Activated T-helper 1 cell treated with anti-CD3 and anti-CD28 coated beads, Interleukin-2, amount 50 U/mL, for 16 hours (primary cell): ENCODE measurements at places on chromosomes 6 and 20.
A peak's percentile ranks its signal among the peaks of the same experiment; 100 is the strongest.

GRCh38 chr6:15969236-15969778 lies 159.6 kb upstream of the MYLIP start:
- no peak for DNase-seq

- DNase-seq = no peak
Observed at GRCh38 chr6:153150752-153151440, 19.8 kb upstream of the RGS17 start.

GRCh38 chr6:107120404-107120803 lies 5.1 kb upstream of the BEND3 start:
- no peak for DNase-seq

- no peak for DNase-seq
Observed at GRCh38 chr6:100100776-100101175, 106.8 kb upstream of the MCHR2 start.

GRCh38 chr20:50957276-50957675 lies 1.1 kb downstream of the DPM1 start:
- no peak for DNase-seq

DNA sequence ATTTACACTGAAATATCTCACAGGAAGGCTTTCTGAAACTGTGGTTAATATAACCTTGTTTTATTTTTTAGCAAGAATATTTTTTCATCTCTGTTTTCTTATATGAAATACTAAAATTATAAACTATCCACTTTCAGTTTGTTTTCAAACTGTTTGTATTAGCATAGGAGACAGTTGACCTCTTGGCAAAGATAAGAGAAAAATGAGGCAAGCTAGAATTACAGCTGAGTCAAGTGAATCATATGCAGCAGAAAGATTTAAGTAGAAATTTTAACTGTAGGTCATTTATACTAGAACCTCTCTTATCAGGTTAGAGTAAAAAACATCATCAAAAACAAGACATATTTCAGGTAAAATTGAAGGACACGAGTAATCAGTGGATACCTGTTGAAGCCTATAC lies 792.6 kb downstream of the PHF3 start:
- DNase-seq = no peak

DNA sequence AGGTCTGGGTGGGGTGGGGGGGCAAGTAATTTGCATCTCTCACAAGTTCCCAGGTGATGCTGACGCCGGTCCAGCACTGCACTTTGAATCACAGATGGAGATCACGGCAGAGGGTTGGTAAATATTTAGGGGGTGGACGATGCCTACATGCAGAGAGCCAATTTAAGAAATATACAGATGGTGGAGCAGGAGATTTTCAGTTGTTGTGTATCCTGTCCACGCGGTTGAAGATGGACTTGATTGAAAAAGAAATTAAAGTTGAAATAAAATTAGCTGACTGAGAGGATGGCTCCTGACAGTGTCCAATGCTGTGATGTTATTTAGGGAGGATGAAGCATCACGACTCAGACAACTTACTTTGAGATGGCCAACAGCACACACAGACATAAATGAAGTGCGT lies 74.6 kb downstream of the PHACTR3 start:
- no peak for DNase-seq

- DNase-seq = no peak
Observed at GRCh38 chr6:157092736-157093135, 230.6 kb downstream of the TMEM242 start.

- DNase-seq = no peak
Observed at GRCh38 chr6:35237476-35237875, 22.1 kb upstream of the ZNF76 start.

DNA sequence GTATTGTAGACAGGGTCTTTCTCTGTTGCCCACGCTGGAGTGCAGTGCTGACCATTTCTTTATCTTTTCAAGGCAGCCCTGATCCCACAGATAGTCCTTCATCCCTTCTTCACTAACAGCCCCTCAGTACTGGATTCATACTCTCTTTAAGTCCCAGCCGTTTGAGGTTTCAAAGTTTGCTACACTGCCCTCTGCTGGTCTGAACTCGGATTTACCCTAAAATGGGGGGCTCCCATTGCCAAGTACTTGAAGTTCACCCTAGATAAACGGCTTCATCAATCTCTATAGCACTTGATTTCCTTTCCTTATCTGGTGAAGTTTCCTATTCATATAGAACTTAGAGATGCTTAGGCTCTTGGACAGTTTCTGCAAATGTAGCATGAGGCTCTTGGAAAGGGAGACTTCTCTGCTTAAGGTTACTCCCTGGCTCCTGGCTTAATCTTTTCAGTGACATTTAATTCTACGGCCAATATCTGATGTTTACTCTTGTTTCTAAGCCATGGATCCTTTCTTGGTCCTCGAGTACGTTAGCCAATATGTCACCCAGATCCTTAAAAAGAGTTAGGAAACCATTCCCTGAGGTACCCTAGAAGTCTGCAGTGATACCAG lies 21.4 kb upstream of the PREP start:
- DNase-seq = peak; percentile 28

- DNase-seq = no peak
Observed at GRCh38 chr20:62805711-62806382, 1.2 kb downstream of the OGFR start.

- no peak for DNase-seq
Observed at GRCh38 chr6:75422024-75422639, 71.5 kb downstream of the FILIP1 start.

DNA sequence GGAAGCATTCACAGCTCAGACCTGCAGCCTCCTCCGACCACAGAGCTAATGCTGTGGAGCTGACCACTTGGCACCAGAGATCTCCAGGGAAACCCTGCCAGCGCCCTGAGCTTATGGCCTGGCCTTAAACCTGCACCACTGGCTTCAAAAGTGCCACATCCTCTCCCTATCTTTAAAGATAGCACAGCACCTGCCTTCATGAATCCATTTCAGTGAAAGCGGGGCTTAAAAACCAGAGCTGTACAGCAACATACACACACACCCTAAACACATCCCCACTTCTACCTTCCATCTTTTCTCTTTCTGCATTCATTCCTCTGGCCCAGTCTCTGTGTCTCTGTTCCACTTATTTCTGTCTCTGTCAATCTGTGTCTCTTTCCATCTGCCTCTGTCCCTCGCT lies 59.8 kb upstream of the CCDC167 start:
- DNase-seq = no peak

- DNase-seq = no peak
Observed at GRCh38 chr20:23011008-23011721, 23.9 kb upstream of the SSTR4 start.

GRCh38 chr6:42296614-42297013 lies 79.0 kb upstream of the MRPS10 start:
- DNase-seq = no peak

DNA sequence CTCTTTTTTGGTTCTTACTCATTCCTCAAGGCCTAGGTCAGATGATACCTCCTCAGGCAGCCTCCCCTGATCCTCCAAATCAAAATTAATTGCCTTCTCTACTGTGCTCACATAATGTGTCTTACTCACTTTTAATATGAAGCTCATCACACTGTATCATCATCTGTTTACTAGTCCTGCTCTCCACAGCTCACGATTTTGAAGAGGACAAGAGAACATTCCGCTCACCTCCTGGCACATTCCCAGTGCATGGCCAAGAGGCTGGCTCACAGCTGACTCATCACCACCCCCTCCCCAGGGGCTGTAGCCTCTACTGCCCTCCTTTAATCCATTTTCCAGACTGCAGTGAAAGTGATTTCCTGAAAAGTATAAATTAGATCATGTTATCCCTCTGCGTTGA lies 133.1 kb downstream of the ALDH8A1 start:
- no peak for DNase-seq

DNA sequence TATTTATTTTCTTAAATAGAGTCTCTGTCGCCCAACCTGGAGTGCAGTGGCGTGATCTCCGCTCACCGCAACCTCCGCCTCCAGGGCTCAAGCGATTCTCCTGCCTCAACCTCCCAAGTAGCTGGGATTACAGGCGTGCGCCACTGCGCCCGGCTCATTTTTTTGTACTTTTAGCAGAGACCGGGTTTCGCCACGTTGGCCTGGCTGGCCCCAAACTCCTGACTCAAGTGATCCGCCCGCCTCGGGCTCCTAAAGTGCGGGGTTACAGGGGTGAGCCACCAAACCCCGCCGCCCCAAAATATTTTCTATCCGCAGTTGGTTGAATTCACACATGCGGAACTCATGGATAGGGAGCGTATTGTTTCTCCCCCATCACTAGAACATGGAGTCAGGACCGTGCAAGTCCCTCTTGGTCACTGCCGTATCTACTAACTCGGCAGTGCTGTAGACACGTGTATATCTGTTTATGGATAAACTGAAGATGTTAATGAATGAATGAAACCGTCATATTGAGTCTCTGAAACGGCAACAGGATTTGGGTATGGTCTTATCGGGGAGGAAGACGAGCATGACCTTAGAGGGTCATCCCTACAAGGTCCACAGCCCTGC lies 904 bp downstream of the MKKS start:
- DNase-seq = no peak

DNA sequence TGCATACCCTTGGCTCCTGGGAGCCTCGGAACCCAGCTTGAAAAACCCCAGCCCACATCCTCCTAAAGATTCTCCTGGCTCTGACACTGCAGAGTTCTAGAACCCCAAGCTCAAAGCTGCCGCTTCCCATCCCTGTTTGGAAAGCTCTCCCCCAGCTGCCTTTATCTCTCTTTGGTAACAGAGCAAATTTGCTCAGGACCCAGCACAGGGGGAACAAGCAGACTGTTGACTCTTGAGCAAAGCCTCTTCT lies 38.9 kb downstream of the HNF4A start:
- no peak for DNase-seq

GRCh38 chr20:59777814-59778575 lies 155.4 kb downstream of the SYCP2 start:
- no peak for DNase-seq

DNA sequence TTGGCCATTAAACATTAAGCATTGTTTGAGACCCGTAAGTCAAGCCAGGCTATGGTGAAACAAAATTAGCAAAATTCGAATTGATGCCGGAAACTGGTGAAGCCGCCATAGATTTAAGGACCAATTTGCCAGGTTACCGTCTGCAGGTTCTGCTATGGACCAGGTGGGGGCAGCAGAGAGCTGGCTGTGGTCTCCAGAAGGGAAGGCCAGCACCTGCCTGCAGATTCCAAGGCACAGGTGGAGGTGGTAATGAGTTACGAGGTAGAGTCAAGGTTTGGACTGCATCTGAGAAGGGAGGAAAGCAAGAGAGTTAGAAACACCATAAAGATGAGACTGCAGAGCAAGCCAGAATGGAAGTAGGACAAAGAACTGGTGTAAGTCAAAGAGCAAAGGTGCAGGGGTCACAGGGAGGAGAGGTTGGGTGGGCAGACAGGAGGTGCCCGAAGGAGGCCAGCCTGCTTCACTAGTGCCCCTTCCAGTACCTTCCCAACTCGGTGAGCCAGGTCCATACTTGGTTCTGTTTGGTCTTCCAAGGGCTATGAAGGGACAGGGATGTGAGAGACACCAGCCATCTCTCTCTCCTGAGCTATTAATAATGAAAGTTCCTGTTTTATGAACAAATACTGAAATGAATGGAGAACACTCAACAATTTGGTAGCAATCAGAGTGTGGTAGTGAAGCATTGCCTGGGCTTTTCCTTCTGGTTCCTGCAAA lies 131.6 kb upstream of the ESR1 start:
- no peak for DNase-seq

GRCh38 chr20:57654998-57655808 lies 35.0 kb upstream of the ZBP1 start:
- DNase-seq = peak; percentile 1

DNA sequence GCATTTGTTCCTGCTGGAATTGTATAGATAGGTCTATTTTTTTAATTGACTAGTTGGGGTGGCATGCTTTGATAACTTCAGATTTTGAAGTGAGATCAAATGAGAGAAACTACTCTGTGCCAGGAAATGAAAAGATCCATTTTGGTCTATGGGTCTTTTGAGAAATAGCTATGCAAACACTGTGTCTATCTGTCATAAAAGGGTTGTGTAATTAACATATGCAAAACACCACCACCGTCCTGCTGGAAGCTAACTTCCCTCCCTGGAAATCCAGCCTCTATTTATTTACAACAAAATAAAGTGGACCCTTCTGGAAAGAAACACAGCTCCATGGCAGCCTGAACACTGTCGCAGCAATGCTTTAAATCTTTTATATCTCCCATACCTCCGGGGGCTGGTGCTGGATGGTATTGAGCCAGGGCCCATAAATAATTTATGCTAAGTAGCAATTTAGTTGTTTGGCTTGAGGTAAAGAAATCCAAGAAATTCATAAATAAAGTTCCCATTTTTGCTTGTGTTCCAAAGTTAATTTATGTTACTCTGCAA lies 244.2 kb upstream of the POU3F2 start:
- DNase-seq = no peak

- DNase-seq = no peak
Observed at GRCh38 chr6:30893001-30893591, 8.8 kb downstream of the DDR1 start.

GRCh38 chr6:31057426-31058003 lies 47.2 kb downstream of the MUC22 start:
- DNase-seq = no peak

DNA sequence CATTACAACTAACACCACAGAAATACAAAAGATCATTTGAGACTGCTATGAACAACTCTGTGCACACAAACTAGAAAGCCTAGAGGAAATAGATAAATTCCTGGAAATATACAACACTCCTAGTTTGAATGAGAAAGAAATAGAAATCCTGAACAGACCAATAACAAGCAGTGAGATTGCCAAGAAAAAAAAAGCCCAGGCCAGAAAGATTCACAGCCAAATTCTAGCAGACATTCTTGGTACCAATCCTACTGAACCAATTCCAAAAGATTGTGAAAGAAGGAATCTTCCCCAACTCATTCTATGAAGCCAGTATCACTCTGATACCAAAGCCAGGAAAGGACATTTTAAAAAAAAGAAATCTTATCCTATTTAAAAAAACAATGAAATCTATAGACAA lies 7.0 kb upstream of the CDK19 start:
- DNase-seq = no peak

DNA sequence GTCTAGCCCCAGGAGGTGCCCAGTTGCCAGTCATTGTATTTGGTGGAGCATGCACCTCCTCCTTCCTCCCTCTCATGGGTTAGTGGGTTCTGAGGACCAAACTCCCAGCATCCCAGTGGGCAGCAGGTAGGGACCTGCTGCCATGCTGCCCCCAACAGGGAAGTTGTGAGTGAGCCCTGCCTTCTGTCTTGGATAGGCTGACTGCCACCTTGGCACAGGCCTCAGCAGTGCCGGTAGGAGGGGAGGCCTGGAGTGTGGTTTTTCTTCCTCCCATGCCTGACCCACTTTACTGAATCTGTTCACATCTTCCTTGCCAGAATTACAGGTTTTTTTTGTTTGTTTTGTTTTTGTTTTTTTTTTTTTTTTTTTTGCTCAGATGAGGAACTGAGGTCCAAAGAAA lies 24.5 kb downstream of the PLCG1 start:
- no peak for DNase-seq

DNA sequence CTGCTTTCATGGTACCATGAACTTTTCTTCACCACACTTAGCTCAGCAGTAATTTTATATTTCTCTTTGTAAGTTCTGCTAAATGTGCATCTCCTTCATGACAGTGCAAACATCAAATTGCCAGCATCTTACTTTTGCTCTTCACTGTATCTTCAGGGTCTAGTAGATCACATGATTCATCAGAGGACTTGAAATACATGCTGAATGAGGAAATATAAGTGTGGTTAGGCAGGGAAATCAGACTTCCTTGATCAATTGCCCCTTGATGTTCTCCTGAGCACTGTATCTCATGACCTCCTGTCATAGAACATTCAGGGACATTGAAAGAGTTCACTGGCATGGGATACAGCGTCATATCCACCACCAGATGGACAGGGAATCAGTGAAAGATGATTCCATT lies 25.3 kb upstream of the POLR1H start:
- no peak for DNase-seq

- no peak for DNase-seq
Observed at GRCh38 chr20:48942730-48943129, 21.2 kb downstream of the ARFGEF2 start.
